ENCODE measurements at places on chromosomes 6 and 20. TPM values are rescaled to one million over a fixed set of nuclear protein-coding genes. Genes with fewer than 3 reads are reported as not detected.

- no peak for DNase-seq
Observed at GRCh38 chr20:6104493-6105188, 18.2 kb downstream of the FERMT1 start.

DNA sequence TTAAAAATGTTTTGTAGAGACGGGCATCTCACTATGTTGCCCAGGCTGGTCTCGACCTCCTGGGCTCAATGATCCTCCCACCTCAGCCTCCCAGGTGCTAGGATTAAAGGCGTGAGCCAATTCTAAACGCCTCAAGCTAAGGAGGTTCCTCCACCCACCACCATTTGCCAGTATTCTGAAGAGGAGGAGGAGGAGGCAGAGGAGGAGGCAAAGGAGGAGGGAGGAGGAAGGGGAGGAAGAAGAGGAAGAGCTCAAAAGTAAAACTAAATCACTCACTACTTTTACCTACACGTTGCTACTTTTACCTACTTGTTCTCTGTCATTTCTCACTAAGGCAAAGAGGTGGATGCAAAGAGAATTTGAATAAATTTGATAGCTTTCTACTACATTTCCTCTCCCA is 63.6 kb upstream of the ARID1B start:
- DNase-seq, result no peak

DNA sequence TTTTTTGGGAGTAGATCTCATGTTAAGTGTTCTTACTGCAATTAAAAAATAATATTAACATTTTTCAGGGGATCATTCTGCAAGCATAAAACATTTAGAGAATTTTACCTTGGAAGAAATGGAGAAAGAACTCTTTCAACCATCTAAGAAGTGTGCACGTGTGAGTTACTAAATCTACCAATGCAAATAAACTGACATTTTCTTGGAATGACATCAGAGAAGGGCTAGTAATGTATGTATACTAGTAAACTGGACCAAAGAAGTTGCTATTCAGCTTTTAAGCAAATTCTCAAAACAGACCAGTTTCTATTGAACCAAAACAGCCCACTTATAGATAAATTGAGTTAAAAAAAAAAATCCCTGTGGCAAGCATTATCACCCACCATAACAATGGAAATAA is 191.2 kb downstream of the BTBD3 start:
- no peak for DNase-seq

DNA sequence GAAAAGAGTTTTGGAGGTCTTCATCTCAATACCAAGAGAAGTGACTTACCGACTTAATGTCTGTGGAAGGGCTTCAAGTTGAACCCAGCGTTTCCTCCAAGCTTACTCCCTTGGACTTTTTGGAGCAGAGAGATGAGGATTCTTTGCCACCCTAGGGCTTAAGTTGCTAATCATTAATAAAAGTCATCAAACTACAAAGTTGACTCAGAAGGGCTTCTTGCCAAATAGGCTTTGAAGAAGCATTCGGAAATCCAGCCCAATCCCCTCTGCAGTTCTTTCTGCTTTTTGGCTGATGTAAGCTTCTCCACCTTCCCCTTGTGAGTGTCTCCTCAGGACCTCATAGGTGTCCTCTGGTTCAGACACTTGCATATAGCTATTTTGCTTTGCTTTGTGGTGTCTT is at the start of gene SLC17A3:
SLC17A3 (minus strand) TSS at position 126 of the 400 bp plus-strand sequence. CDS start 5,856 bp downstream, outside the sequence.
- no peak for DNase-seq

GRCh38 chr6:39213195-39213920 is 15.9 kb downstream of the KCNK5 start:
- no peak for DNase-seq

GRCh38 chr6:136647363-136647852 is 97.2 kb upstream of the MAP7 start:
- DNase-seq, result no peak

- DNase-seq, result no peak
Observed at GRCh38 chr20:41408986-41409385, 42.4 kb upstream of the EMILIN3 start.

Gene HUS1B
- 0.86 TPM for total RNA-seq

Gene NHLRC1
- 1.6 TPM for total RNA-seq

Gene RIMS1
- total RNA-seq, result 1.2 TPM

Gene GUCA1A
- total RNA-seq, result not detected

Gene EFCAB8
- not detected for total RNA-seq

Measured in cardiac septum (tissue), 1 donor.